ENCODE measurements at places on chromosomes 12 and 14.

- DNase-seq, result no peak
Measured at GRCh38 chr12:128767518-128767917, 56.2 kb downstream of the SLC15A4 start.

GRCh38 chr14:78005325-78005724 is 164.8 kb upstream of the NRXN3 start:
- DNase-seq, result peak; percentile 57

- DNase-seq, result peak; percentile 96
Measured at GRCh38 chr12:64560396-64561301, 49.6 kb upstream of the RASSF3 start.

DNA sequence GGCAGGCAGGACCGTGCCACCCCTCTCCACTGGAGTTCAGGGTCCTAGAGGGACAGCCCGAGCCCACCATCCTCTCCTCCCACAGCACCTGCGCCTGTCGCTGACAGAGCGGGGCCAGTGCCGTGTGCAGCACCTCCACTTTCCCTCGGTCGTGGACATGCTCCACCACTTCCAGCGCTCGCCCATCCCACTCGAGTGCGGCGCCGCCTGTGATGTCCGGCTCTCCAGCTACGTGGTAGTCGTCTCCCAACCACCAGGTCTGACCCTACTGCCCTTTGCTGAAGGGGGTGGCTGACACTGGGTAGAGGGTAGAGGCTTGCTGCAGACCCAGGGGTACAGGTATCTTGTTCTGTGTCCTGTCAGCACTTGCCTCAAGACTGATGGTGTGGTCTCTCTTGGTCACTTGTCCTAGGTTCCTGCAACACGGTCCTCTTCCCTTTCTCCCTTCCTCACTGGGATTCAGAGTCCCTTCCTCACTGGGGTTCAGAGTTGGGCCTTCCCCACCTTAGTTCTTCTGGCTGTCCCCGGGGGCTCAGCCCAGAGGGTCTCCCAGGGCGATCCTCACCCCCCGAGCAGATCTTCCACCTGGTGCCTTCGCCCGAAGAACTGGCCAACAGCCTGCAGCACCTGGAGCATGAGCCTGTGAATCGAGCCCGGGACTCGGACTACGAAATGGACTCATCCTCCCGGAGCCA is 42.0 kb downstream of the SH2B3 start:
- DNase-seq, result peak; percentile 6

DNA sequence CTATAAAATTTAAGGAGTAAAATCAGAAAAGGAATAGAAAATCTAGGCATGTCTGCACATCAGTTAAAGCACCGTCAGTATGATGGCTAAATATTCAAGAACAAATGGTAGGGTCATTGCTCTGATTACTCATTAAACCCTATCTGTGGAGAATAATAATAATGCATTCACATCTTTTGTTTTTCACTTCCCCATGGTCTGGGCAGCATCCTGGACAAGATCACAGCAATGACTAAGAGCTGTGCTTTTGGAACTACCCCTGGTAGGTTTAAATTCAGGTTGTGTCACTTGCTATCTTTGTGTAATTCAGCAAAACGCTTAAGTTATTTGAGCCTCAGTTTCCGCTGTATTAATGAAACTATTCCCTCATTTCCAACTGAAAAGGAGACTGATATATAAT is 33.1 kb downstream of the C12orf42 start:
- no peak for DNase-seq

GRCh38 chr14:66496188-66496807 is 10.1 kb downstream of the CCDC196 start:
- no peak for DNase-seq

- peak; percentile 93 for DNase-seq
Measured at GRCh38 chr12:107515446-107515958, 170.1 kb upstream of the PWP1 start.

All from H4 (cell line).